ENCODE measurements at places on chromosomes 4 and X. TPM values are rescaled to one million over a fixed set of nuclear protein-coding genes. Genes with fewer than 3 reads are reported as not detected.

The DUSP21 gene
- total RNA-seq, result not detected

The ADAMTS3 gene
- total RNA-seq, result 4.2 TPM

The PRKG2 gene
- total RNA-seq, result 1.4 TPM

The CLGN gene
- total RNA-seq, result 0.44 TPM

The NAA11 gene
- not detected for total RNA-seq

The SH3D19 gene
- total RNA-seq, result 36.8 TPM

The TRMT2B gene
- 24.8 TPM for total RNA-seq

The APLN gene
- total RNA-seq, result 0.31 TPM

The RENBP gene
- 22.9 TPM for total RNA-seq

The CCDC110 gene
- total RNA-seq, result 4.5 TPM

The SPANXN4 gene
- total RNA-seq, result not detected

The TMPRSS11B gene
- not detected for total RNA-seq

The ASIC5 gene
- not detected for total RNA-seq

The MMRN1 gene
- total RNA-seq, result 28.9 TPM

The NOX1 gene
- total RNA-seq, result not detected

The HERC5 gene
- total RNA-seq, result 6.5 TPM

The FGF2 gene
- 16.9 TPM for total RNA-seq

The MAGEB2 gene
- 0.16 TPM for total RNA-seq

The CCDC158 gene
- total RNA-seq, result 1.0 TPM

The WNK3 gene
- 5.6 TPM for total RNA-seq

The ADGRG2 gene
- 1.2 TPM for total RNA-seq

The HMX1 gene
- not detected for total RNA-seq

The TMSB15C gene
- 1.5 TPM for total RNA-seq

The RASGEF1B gene
- total RNA-seq, result 15.0 TPM

The AVPR2 gene
- 2.3 TPM for total RNA-seq

The CT45A1 gene
- not detected for total RNA-seq

The SNX12 gene
- total RNA-seq, result 70.1 TPM

The ITGB1BP2 gene
- total RNA-seq, result 1.8 TPM

The SSX3 gene
- total RNA-seq, result not detected

The MAD2L1 gene
- 1.9 TPM for total RNA-seq

The LDB2 gene
- 59.9 TPM for total RNA-seq

The P2RY4 gene
- 0.31 TPM for total RNA-seq

The PCDH19 gene
- total RNA-seq, result 0.66 TPM

The USP17L28 gene
- total RNA-seq, result not detected

The HSFX1 gene
- total RNA-seq, result 0.98 TPM

The IL13RA2 gene
- 0.31 TPM for total RNA-seq

The TEX11 gene
- total RNA-seq, result 0.28 TPM

Measured in kidney (tissue), 22 donors.